ENCODE measurements at places on chromosomes 6 and 20. TPM values are rescaled to one million over a fixed set of nuclear protein-coding genes. Genes with fewer than 3 reads are reported as not detected.

PRL gene
- total RNA-seq: not detected

LZTS3 gene
- 6.1 TPM for total RNA-seq

CTCFL gene
- total RNA-seq: not detected

FAM229B gene
- 10.4 TPM for total RNA-seq

SLC25A27 gene
- total RNA-seq: 1.9 TPM

TRAPPC3L gene
- total RNA-seq: 0.17 TPM

PPP1R14C gene
- total RNA-seq: not detected

SYTL3 gene
- total RNA-seq: 0.70 TPM

OPN5 gene
- total RNA-seq: not detected

HUS1B gene
- 1.5 TPM for total RNA-seq

JAG1 gene
- 203 TPM for total RNA-seq

GPLD1 gene
- 0.17 TPM for total RNA-seq

Measured in dermis blood vessel endothelial cell (primary cell).